Stimulated activated CD8-positive, alpha-beta memory T cell treated with anti-CD3 and anti-CD28 coated beads, Interleukin-2, amount 100 ng/mL, for 1 hour (primary cell): ENCODE measurements at places on chromosomes 12 and 14.
A peak's percentile ranks its signal among the peaks of the same experiment; 100 is the strongest.

DNA sequence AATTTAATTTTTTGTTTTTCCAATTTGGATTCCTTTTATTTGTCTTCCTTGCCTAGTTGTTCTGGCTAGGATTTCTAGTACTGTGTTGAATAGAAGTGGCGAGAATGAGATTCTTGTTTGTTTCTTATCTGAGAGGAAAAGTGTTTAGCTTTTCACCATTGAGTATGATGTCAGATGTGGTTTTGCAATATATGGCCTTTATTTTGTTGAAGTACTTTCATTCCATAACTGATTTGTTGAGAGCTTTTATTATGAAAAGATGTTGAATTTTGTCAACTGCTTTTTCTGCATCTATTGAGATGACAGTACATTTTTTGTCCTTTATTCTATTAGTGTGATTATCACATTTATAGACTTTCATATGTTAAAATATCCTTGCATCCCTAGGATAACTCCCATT is 462.0 kb downstream of the CCDC91 start:
- no peak for DNase-seq

GRCh38 chr12:123056709-123057108 is 76.2 kb downstream of the ARL6IP4 start:
- DNase-seq, result no peak

- DNase-seq, result no peak
These were observed 1.2 kb downstream of the FLRT2 start for GRCh38 chr14:85531141-85531586.

- no peak for DNase-seq
These were observed 93.8 kb upstream of the MDM1 start for GRCh38 chr12:68425998-68426397.

- DNase-seq, result peak; percentile 34
These were observed 172.7 kb upstream of the OR4E1 start for GRCh38 chr14:21846227-21846885.

DNA sequence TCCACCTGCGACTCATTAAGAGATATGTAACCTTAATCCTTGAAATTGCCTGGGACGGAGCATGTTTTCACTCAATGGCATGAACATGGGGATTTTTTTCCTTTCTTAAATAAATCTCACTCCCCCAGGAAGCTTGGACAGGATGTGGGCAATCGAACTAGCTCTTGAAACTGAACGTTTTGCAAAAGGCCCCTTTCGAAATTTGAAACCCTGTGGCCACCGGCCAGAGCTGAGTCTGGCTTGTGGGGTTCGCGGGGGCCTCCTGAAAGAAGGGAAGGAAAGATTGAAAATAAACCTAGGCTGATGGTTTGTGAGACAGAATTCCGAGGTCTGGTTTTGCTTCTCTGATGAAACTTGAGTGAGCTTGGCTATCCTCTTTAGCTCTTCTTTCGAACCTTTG is 101.4 kb upstream of the RTL1 start:
- DNase-seq, result no peak

DNA sequence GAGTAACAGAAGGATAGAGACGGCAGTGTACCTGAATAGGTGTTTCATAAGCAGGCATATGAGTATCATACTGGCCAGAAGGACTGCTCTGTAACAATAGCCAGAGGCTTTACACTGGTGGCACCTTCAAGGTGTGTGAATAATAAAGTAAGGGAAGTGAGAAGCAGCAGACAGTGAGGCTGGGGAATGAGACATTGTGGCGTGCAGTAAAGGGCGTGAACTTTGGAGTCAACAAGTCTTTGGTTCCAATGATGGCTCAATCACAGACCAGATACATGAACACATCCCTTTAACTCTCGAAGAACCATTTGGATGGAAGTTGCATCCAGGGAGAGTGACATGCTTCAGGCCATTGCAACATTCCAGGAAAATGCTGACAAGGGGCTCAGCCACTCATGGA is 32.0 kb upstream of the CCND2 start:
- DNase-seq, result no peak

DNA sequence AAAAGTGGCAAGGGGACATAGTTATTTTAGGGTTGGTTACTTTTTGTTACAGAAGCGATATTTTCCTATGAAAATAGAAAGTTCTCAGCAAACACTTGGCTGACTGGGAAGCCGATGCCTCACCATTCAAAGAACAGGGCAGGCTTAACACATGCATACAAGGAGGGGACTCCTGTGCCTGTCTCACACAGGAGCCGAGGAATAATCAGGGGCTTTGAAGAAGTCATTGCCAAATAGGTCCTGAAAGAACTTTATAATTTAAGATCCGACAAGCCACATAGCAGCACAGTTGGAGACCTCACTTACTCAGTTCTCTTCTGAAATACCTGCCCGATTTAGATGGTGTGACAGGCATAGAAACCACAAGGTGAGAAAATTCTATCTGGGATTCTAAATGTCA is 389.8 kb downstream of the EMP1 start:
- no peak for DNase-seq

DNA sequence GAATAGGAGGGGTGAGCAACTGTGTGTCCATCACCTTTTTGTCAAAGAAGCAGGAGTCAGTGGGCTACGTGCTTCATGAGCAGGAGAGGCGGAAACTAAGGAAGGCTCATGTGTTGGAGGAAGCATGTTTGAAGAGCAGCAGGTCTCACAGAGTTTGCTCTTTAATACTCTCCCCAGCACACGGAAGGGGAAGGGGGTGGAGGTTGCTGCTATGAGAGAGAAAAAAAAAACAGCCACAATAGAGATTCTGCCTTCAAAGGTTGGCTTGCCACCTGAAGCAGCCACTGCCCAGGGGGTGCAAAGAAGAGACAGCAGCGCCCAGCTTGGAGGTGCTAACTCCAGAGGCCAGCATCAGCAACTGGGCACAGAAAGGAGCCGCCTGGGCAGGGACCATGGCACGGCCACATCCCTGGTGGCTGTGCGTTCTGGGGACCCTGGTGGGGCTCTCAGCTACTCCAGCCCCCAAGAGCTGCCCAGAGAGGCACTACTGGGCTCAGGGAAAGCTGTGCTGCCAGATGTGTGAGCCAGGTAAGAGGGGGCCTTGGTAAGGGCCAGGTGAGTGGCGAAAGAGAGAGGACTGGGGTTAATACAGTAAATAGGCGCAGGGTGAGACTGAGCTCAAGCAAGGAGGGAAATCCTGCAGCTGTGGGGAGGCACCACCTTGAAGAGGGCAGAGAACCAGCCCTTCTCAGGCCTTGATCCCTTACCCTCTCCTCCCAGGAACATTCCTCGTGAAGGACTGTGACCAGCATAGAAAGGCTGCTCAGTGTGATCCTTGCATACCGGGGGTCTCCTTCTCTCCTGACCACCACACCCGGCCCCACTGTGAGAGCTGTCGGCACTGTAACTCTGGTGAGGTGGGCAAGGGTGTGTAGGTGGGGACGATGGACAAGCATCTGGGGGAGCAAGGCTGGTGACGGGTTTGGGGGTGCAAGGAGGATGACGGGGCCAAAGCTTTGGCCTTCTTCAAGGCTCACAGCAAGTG is at the start of gene CD27:
Gene CD27, plus strand, starts transcription at position 252 of the 985 bp plus-strand sequence. Its CDS starts 141 bp downstream, at position 393.
- DNase-seq, result no peak

DNA sequence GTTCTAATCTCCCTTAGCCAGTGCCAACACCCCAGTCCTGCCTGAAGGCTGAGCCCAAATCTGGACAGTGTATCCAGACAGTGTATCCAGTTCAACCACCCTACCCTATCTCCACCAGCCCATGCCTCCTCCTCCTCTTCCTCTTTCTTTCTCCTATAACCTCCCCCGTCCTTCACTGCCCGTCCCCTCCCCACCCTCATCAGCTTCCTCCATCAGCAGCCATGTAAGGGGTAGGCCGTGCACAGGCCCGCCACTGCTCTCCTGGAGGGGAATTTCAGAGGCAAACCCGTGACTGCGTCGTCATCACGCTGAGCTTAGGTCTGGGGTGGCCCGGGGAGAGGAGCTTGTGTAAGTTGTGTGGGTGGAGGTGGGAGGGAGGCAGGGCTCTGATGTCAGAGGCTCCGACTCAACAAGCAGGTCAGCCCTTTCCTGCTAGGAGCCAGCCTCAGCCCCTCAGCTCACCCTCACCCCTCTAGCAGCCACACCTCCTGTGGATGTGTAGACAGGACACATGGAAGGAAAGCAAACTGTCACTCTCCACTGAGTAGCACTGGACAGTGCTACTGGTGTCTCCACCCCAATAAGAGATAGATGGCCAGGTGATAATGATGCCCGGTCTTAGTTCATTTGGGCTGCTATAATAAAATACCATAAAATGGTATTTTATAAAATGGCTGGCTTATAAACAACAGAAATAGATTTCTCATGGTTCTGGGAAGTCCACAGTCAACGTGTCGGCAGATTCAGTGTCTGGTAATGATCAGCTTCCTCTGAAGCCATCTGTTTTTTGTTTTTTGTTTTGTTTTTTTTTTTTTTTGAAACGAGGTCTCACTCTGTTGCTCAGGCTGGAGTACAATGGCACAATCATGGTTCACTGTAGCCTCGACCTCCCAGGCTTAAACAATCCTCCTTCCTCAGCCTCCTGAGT is 50.5 kb downstream of the IRF2BPL start:
- DNase-seq, result peak; percentile 68

DNA sequence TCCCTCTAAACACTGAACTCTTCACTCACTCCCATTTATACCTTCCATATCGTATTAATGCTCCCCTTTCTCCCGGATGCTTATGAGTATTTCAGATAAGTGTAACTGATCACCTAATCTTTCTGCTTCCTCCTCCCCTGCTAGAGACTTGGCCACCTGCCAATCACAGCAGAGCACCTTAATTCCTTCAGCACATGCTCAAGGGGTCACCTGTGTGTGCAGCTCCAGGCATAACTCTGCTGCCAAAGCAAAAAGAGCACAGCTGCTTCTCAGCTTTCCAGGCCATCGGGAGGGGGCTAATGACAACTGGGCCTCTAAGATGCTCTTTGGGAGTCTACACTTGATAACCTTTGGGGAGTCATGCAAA is 106.9 kb upstream of the DYRK2 start:
- DNase-seq, result no peak

- no peak for DNase-seq
These were observed 377.1 kb upstream of the NOVA1 start for GRCh38 chr14:26974965-26975364.

- DNase-seq, result no peak
These were observed 183.9 kb upstream of the SOX5 start for GRCh38 chr12:24133384-24133783.

- peak; percentile 67 for DNase-seq
These were observed 13.9 kb downstream of the EVL start for GRCh38 chr14:100078997-100079725.

DNA sequence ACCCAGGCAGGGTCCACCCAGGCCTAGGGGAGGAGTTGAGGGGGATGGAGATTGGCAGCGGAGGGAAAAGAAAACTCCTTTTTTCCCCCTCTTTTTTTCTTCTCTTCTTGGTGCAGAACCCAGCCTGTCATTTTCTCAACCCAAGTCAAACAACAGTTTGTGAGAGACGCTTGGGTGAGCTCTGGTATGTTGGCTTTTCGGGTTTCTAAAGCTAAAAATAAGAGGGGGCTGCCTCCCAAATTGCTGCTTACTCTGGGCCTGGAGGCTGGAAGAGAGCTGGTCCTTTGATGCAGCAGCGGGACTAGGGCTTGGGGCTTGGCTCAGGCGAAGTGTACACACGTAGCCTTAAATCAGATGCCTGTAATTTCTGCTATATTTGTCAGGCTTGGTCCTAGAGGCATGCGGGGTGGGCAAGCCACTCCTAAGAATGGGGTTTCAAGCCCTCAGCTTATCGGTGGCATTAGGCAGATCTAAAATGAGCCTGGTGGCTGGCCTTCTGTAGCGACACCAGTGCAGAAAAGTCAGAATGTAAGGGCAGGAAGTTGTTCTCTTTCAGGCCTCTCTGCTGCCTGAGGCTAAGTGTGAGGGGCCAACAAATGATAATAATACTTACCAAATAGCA is 816 bp upstream of the SLC8A3 start:
- no peak for DNase-seq

DNA sequence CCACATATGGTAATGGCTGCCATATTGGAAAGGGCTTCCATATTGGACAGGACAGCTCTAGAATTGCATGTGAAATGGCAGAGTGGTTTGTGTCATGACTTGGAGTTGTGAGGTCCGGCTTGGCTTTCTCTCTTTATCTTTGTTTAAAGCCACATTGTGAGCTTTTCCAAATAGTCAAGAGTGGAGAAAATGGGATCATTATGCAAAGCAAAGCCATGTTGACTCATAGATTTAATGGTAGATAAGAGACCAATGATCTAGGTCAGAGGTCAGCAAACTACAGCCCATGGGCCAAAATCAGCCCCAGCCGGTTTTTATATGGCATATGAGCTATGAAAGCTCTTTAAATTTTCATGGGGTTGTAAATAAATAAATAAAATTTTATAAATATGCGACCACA is 449.1 kb downstream of the BCL11B start:
- DNase-seq, result no peak

DNA sequence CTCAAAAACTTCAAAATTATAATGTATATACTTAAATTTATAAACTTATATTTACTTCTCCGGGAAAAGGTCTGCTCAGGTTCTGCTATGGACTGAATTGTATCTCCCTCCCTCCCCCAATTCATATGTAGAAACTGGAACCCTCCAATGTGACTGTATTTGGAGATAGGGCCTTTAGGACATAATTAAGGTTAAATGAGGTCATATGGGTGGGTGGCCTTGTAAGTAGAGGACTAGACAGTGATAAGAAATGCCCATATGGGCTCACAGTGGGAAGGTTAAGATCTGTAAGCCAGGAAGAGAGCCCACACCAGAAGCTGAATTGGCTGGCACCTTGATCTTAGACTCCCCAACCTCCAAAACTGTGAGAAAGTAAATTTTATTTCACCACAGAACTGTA is 84.5 kb downstream of the TAOK3 start:
- no peak for DNase-seq

GRCh38 chr14:34498684-34499412 is 36.8 kb upstream of the SPTSSA start:
- DNase-seq, result no peak

- DNase-seq, result no peak
These were observed 2.4 kb downstream of the KLHDC2 start for GRCh38 chr14:49770212-49770817.

- DNase-seq, result no peak
These were observed 33.0 kb downstream of the RDH12 start for GRCh38 chr14:67734675-67735074.

GRCh38 chr12:76356071-76356470 is 7.9 kb upstream of the BBS10 start:
- no peak for DNase-seq

GRCh38 chr12:57105011-57105753 is 6.0 kb downstream of the STAT6 start:
- no peak for DNase-seq

DNA sequence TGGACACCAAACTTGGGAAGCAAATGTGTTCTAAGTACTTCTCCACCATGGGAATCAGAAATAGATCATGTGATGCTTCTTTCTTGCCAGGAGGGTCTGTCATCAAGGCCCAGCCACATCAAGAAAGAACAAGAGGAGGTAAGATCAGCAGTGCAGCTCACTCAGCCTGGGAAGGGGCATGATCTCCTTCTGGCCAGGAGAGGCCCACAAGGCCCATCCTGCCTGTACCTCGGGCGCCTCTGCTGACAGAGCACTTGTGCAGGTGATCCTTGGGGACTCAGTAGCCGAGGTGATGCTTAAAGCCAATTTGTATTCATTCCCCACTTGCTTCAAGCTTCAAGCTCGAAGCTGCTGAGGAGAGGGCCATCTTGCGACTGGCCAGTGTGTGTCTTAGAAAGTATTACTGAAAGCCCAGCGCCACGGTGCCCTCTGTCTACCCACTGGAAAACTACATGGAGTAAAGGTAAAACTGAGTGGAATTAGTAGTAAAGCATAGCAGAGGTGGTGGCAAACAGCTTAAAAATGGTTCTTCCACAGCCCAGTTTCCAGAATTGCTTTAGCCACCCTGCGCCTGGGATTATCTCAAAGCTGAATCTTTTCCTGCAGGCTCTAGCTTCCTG is 26.2 kb downstream of the RTRAF start:
- DNase-seq, result no peak

GRCh38 chr14:36656687-36657398 is 4.8 kb upstream of the PAX9 start:
- DNase-seq, result no peak
